Activated CD8-positive, alpha-beta memory T cell treated with anti-CD3 and anti-CD28 coated beads for 1 hour (primary cell): ENCODE measurements at places on chromosomes 5 and 9.

GRCh38 chr5:68418201-68418600 is 202.6 kb downstream of the PIK3R1 start:
- no peak for DNase-seq

DNA sequence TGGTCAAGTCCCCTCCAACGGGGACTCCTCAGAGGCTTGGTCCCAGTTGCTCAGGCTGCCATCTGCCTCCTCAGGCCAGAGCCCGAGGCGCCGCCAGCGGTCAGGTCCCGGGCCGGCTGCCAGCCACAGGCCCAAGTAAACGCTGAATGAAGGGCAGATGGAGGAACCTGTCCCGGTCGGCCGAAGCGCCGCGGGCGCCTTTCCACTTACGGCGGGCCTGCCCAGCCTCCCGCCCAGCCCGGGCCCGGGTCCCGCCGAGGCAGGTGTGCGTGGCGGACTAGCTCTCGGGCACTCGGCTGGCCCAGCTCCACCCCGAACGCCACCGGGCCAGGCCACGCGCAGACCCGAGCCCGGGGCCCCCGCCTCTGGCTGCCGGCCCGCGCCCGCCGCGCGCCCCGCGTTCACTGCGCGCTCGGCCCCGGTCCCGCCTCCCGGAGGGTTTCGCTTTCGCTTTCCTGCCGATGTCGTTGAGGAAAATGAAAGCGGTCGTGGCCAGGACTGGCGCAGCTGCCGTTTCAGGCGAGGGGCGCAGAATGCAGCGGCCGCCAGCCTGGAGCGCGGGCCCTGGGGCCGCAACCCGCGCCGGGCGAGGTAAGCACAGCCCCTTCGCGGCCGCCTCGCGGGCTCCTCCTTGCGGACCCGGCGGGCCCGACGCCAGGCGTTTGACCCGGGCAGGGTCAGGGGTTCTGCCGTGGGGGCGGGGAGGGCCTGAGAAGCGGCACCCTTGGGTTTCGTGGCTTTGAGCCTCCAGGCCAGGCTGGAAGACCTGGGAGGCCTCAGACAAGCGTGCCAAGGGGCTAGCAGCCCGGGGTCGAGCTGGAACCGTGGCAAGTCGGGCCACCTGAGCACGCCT is 41.2 kb downstream of the SLC22A5 start:
- DNase-seq: peak; percentile 64

GRCh38 chr5:94470802-94471201 is 147.6 kb downstream of the KIAA0825 start:
- DNase-seq: no peak

GRCh38 chr9:88773627-88774244 is 217.5 kb upstream of the S1PR3 start:
- no peak for DNase-seq

- no peak for DNase-seq
These were observed 137.3 kb downstream of the FAM114A2 start for GRCh38 chr5:153901449-153901848.

DNA sequence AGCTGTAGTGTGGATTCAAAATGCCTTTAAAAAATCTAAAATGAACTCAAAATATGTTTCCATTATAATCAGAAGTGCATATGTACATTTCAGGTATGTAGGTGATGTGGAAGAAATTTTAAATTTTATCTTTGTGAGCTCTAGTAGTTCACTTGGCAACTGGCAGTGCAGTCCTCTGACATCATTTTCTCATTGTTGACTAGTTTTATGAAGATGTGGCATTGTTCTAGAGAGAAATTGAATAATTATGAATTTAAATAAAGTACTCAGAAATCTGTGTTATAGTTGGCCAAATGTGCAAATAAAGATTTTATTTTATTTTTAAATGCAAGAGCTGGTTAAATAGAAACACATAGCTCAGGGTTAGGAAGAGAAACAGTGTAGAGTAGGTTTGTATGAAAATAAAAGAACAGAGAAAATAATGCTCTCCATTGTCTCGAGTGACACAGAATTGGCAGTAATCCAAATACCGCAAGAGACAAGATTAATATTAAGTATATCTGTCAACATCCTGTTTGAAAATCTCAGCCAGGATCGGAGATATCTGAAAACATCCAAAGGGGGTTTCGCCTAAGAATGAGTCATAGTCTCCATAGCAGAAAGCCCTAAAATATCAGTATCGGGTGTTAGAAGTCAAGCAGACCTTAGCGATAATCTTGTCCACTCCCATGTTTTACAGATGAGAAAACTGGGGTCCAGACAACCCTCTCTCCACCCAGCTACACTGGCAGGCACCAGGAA is 189.4 kb downstream of the CCDC192 start:
- no peak for DNase-seq

DNA sequence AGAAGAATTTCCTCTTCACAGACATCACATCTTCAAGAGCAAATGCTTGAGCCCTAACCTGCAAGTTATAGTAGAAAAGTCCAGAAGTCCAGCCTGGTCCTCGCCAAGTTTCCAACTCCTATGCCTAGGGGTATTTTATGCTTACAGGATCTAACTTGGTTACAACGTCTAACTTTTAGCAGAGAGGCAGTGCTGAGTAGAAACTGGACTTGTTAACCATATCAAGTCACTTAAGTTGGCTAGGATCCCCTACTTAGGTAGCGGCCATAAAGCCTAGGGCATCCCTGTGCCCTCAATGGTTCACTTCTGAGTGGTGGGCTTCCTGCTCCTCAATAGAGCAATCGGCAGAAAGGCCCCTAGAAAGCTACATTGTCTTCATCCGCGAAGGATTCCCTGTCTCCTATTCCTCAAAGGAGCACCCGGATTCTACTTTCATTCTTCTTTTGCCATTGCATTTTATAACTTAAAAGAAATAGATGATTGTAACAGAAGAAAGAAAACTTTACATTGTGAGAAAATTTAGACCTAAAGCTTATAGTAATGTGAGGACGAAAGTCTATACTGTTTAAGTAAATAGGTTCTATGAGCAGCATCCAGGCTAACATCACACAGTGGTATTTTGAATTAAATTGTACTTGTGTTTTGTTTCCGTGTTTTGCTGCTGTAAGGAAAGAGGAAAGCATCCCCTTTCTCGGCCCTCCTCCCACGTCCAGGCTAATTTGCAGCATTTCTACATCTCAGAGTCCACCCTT is 1.3 kb upstream of the MTAP start:
- DNase-seq: no peak

- no peak for DNase-seq
These were observed 30.7 kb upstream of the GPX3 start for GRCh38 chr5:150989695-150990094.

- DNase-seq: no peak
These were observed 66.8 kb upstream of the ABL1 start for GRCh38 chr9:130768265-130768664.

DNA sequence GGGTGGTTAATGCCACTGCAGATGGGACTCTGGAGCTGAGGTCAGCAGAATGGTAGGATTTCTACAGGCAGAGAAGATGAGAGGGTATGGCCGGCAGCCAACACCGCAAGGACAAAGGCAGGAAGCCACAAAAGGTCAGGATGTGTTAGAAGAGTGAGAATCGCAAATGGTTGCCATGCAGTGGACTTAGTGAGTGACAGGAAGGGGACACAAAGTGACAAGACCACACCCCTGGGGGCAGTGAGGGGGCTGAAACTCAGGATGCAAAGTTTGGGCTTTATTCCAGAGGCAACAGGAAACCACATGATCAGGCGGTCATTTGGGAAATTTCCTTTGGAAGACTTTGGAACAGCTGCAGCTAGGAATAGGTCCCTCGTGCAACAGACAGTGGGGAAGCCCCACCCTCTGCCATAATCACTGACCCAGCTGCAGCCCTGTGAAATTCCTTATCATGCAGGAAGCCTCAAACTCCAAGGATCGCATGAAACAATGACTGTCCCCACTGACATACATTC is 14.2 kb upstream of the CCDC180 start:
- no peak for DNase-seq

- no peak for DNase-seq
These were observed 35.3 kb downstream of the HNRNPH1 start for GRCh38 chr5:179588166-179588565.

DNA sequence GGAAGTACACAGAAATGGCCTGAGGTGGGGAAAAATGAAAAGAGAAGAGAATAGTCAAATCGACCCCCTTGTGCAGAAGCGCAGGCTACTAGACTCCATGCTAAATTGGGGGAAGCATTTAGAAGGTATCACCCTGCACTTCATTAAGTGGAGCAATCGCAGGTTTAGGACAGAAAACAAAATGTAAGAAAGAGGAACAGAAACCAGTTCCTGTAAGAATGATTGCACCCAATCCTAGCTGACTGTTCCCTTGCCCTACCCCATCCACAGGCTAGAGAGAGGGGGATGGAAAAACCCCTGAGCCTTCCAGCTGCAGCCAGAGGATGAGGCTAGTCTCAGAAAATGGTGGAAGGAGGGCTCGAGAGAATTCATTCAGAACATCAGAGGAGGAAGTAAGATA is 23.9 kb upstream of the PPP1R2B start:
- DNase-seq: no peak

DNA sequence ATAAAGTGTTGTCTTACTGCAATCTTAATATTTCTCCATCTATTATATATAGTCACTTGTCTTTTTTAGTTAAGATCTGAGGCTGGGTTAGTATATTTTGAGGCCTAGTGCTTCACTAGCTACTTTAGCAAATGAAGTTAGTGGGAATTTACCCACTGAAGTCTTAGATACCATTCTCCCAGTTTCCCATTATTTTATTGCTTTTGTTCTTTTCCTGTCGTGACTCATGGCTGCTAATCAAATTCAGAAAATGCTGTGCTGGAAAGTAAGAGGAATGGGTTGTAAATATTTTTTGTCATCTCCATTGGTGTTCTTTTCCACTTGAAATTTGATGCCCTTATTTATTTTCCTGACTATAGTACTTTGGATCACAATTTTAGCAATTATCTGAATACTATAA is 14.2 kb downstream of the TCERG1 start:
- no peak for DNase-seq

- DNase-seq: no peak
These were observed 408.4 kb downstream of the ZNF608 start for GRCh38 chr5:124337996-124338395.

DNA sequence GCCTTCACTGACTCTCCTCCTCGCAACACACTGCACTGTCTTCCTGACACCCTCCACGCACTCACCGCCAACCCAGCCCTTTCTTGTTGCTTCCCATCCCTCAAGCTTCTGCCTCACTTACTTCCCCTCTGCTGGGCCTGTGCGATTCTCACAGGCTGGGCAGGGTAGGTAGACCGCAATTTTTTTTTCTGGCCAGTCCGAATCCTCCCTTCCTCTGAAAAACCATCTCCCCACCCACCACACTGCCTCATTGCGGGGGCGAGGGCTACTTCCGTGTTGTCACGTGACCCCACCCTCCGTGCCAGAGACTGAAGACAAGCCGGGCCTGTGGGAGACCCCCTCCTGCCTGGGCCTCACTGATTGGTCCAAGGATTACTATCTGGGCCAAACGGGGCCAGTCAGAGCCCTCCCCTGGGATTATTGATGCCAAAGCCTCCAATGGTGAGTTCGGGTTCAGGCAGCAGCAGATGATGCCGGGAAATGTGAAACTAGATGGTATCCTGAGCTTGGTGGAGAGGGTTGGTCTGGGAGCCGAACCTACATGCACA is 73.1 kb downstream of the STK10 start:
- DNase-seq: peak; percentile 48

DNA sequence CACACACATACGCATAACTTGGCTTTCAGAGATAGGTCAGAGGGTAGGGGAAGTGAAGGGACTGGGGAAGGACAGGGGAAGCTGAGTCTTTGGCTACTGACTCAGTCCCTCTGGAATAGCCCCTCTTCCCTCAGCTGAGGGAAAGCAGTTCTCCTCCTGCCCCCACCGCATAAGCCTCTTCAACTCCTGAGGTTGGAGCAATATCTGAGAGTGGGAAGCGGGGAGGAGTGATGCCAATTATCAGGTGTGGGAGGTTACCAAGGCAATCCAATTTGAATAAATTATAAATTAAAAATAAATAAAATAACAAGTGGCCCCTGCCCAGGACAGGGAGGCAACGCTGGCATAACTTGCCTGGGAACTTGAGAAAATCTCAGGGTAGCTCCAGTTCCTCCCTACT is 1.7 kb upstream of the STOML2 start:
- no peak for DNase-seq

DNA sequence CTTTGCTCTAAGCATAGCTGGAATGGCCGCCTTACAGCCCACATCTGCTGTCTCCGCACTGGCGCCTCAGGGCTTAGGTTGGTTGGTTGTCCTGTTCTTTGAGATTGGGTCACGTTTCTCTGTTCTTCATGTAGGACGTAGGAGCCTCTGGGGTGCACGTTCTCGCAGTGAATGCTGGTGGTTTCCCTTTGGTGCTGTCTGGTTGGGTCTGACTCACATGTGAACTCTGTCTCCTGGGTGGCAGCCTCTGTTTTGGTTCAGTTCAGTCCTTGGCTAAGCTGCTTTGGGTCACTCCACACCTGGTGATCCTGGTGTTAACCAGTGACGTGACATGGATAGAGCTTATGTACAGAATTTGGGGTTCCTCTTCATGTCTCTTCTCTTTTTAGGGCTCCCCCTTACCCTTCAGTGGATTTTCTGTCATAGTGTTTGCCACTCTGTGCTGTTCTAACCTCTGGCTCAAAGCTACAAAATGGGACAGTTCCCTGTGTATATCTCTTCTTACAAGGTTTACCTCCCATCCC is 12.6 kb upstream of the LPCAT1 start:
- DNase-seq: peak; percentile 45

DNA sequence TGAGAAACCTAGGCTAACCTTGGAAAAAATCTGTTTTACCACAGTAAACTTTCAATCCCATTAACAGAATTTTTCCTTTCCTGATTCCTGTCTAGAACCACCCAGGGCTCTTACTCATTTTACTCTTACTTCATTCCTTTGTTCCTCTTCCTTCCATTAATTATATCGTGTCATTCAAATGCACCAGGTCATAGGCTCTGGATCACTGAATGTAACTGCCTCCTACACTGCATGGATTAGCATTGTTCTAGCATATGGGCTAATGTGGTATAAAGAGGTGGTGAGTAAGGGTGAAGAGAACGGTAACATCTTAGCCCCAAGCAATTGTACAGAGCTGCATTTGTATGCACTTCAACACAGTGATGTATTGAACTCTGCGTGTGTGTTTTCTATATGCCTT is 49.5 kb upstream of the SPINK5 start:
- no peak for DNase-seq

DNA sequence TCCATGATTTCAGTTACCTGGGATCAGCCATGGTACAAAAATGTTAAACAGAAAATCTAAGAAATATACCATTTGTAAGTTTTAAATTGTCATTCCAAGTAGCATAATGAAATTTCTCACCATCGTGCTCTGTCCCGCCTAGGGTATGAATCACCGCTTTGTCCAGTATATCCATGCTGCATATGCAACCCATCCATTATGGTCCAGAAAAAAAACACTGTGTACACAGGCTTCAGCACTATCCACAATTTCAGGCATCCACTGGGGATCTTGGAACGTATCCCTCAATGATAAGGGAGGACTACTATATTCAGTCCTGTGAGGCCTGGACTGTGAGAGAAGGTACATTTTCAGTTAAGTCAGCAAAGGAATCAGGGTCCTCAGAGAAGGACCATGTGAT is 37.6 kb upstream of the HNRNPA0 start:
- no peak for DNase-seq

GRCh38 chr9:29976981-29977380 is 2403.7 kb upstream of the C9orf72 start:
- no peak for DNase-seq
